ENCODE measurements at places on chromosomes 16 and 17.

GRCh38 chr16:30720694-30721093, 21.7 kb downstream of the SRCAP start:
- no peak for DNase-seq

GRCh38 chr17:54372069-54372749, 528.4 kb upstream of the TOM1L1 start:
- no peak for DNase-seq

- DNase-seq, result no peak
These were observed 25.0 kb downstream of the SCPEP1 start for GRCh38 chr17:57002904-57003303.

GRCh38 chr17:77286391-77286640, 145.5 kb downstream of the SEC14L1 start:
- DNase-seq, result no peak

DNA sequence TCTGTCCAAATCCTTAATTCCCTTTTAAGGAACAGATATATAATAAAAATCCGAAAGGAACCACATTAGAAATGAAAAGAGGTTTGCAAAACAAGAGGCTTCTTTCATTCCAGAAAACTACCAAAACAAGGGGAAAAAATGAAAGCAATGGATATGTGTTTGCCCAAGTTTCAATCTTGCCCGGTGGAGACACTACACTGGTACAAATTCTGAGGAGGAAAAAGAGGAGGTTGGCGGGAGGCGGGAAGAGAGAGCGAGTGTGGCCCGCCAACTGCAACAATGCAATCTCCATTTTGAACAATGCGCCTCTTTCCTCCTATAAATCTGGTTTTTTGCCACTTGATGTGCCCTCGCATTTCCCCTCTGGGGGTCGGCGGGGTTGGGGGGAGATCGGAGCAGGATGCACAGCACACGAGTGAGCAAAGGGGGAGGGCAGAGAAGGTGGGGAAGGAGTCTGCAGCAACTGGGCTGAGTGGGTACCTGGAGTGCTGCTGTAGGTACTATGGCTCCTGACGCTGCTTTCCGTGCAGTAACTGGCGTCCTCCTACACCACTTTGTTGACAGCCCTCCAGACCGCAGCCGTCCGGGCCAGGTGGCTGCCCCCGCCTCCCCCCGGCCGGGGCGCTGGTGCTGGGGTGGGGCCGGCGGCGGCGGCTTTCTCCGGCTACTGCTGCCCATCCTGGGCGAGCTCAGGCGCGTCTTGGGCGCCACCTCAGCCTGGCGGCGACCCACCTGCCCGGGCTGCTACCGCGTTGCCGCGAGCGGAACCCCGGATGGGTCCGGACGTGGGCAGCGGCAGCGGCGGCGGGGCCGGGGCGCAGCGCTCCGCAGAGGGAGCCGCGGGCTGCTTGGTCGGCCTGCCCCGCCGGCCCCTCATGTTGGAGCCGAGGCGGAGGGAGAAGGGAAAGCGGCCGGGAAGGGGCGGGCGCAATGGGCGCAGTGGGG, 93.8 kb upstream of the PLEKHM1 start:
- DNase-seq, result peak; percentile 69

DNA sequence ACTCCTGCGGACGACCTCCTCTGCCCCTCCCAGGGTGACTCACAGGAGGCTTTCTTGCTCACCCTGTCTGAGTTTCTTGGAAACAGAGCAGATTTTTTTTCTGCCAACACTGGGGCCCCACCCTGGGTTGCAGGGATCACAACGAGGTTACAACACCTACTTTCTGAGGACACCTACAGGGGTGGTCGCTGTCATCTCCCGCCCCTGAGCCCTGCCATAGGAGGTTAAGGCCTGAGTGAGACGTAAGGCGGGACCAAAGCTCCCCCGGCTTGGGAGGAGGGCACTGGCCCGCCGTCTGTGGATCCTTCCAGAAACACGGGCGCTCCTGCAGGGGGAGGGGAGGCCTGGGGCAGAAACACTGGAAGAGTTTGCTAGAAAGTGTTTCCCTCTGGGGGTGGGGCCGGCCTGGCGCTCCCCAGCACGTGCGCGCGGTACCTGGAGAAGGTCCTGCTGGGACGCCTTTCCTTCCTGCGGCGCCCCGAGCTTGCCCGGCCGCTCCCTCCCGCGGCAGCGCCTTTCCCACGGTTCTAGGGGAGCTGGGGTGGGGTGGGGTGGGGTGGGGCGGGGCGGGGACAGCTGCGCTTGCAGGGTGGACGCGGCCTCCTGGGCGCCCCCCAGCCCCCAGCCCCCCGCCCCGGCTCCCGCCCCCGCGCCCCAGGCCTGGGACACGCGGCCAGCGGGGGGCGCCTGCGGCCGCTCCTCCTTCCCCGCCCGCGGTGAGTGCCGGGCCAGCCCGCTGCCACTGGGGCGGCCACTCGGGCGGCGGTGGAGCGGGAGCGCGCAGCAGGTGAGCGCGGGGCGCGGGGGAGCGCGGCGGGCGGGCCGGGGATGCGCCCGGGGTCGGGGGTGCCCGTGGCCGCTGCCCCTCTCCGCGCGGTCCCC, 20.7 kb upstream of the ADCY7 start:
- peak; percentile 95 for DNase-seq

DNA sequence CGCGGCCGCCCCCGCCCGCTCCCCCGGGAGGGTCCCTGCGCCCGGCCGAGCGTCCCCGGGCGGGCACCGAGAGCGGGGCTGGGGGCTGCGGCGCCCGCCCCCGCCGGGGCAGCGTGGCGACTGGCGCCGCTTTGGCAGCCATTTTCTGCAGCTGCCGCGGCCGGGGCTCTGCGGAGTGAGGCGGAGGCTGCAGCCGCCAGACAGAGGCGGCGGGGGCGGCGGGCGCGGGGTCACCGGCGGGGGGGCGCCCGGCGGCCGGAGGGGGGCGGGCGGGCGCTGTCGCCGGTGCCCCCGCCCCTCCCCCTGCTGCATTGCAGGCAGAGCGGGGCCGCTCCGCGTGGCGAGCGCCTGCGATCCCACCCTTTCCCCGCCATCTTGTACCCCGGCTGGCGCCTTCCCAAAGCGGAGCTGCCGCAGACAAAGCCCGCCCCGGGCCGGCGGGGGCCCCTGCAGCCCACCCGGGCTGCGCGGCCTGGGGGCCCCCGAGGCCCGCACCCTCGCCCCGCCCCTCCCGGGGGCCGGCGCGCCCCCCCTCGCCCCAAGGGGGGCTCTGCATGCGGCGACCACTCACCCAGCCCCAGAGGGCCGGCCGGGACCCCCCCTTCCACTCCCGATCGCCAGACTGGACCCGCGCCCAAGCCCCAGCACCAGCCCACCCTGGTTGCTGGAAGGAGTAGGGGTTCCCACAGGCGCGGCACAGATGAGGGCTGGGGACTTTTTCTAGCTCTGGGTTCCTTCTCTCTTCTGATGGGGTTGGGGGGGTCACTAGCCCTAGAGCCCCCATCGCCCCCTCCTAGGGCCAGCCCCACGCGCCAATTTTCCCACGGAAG, 16.6 kb upstream of the CBX8 start:
- DNase-seq, result no peak

DNA sequence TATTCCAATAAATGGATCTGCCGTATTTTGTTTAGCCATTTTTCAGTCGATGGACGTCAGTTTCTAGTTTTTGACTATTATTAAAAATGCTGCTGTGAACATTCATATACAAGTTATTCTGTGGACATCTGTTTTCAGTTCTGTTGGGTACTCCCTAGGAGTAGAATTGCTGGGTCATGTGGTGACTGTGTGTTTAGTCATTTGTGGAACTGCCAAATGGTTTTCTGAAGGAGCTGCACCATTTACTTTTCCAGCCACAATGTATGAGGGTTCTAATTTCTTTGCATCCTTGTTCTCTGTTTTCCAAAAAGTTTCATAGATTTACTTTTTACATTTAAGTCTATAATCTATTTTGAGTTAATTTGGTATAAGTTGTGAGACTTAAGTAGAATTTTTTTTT, 29.5 kb downstream of the CYLD start:
- DNase-seq, result no peak

- no peak for DNase-seq
These were observed 23.8 kb downstream of the SEC14L1 start for GRCh38 chr17:77164483-77165091.

GRCh38 chr17:77374170-77374936, 233.6 kb downstream of the SEC14L1 start:
- no peak for DNase-seq

DNA sequence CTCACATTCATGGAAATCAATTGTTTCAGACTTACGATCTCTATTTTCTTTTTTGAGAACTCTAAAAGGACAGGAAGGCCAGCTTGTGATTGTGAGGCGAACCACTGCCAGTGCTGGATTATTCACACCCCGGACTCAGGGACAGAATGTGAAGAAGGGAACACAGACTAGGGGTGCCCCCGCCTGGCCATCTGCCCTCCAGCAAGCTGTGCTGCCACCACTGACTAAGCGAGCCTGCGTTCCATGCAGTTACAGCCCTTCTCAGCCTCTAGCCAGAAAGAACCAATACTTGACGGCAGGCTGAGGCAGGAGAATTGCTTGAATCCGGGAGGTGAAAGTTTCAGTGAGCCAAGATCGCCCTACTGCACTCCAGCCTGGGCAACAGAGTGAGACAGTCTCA, 2.8 kb downstream of the HAGH start:
- peak; percentile 68 for DNase-seq

DNA sequence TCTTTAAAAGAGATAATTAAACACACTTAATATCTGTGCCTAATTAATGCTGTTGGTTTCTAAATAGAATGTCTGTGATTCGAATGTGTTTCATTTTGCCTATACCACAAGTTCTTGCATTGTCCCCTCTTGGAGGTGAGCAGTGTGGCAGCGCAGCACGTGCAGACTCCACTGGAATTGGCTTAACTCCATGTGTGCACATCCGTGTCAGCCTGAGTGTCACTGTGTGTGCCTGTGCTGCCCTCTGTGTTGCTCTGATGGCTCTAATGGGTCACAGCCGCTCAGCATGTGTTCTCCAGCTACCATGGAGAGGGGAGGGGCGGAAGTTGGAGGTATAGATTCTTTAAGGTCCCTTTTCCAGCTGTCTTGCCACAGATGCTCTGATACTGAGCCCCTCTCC, 226.6 kb downstream of the SPECC1 start:
- no peak for DNase-seq

DNA sequence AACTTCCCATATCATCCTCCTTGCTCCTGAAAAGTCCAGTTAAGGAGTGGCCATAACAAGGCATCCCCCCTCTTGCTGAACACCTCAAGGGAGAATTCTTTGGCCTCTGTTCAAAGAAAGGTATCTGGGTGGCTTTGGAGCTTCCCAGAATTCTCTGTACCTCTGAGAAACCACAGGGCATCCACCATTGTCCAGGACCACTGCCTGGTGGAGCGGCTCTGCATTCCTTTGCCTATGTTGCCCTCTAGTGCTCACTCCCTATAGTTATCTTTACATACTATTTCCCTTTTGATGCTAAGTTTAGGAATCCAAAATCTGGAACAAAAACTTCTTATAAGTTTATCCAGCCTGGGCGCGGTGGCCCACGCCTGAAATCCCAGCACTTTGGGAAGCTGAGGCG, 30.3 kb downstream of the CHD9NB start:
- peak; percentile 70 for DNase-seq

DNA sequence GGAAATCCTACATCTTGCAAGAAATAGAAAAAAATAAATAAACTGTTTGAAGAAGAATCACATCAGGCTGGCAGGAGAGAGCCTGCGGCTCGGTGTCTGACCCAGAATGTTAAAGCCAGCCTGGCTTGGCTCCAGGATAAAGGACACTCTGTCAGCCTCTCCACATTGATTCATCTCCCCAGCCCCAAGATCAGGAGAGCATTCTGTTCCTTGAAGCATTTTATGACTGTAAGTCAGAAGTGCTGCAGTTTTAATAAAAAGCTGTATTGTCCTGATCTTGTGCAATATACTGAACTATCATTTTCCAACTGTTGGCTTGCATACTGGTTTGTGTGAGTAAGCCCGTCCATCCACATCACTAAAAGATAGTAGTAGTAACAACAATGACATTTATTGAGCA, 426.6 kb downstream of the HAPSTR1 start:
- DNase-seq, result no peak

- DNase-seq, result no peak
These were observed 42.2 kb downstream of the TBCD start for GRCh38 chr17:82793974-82794630.

DNA sequence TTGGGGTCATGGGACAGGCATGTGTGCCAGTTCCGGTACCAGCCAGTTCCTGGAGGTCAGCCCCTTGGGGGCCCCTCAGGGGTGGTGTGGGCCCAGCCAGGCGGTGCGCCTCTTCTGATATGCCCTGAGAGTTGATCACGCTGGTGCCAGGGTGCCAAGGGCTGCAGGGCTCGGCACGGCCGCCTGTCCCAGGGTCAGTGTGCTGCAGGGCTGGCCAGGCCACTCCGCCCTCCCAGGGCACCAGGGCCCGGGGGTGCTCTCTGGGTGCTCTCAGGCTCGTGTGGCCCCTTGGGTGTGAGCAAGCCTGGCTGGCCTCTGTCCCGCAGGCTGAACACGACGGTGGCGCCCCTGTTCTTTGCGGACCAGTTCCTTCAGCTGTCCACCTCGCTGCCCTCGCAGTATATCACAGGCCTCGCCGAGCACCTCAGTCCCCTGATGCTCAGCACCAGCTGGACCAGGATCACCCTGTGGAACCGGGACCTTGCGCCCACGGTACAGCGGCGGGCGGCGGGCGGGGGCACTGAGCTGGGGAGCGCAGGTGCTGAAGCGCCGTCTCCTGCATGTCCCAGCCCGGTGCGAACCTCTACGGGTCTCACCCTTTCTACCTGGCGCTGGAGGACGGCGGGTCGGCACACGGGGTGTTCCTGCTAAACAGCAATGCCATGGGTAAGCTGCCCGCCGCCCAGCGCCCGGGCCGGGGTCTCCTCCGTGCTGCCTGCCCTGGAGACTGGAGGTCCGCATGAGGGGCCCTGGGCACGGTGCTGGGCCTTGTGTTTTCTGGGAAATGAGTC, 6.0 kb downstream of the GAA start:
- no peak for DNase-seq

- DNase-seq, result peak; percentile 57
These were observed at the start of gene OR3A2 for GRCh38 chr17:3385869-3386816. Gene OR3A2 (minus strand): TSS chr17:3386308.

DNA sequence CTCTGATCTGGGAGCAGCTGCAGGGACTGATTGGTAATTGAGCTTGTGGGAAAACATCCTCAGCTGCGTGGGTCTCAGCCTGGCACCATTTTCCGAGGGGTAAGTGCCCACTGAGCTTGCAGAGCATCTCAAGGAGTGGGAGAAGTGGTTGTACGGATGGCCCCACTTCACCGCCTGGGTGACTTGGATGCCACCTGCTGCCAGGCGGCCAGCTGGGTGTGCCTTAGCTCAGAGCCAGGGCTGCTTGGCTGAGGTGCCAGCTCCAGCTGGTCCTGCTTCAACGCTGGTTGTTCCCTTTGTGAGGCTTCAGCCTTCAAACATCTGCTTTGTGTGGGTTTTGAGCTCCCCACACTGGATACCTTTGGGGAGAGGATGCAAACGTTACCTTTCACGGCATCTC, 482.7 kb upstream of the EEF2KMT start:
- DNase-seq, result no peak
